ENCODE measurements at places on chromosomes 2 and 18.
A peak's percentile ranks its signal among the peaks of the same experiment; 100 is the strongest.

DNA sequence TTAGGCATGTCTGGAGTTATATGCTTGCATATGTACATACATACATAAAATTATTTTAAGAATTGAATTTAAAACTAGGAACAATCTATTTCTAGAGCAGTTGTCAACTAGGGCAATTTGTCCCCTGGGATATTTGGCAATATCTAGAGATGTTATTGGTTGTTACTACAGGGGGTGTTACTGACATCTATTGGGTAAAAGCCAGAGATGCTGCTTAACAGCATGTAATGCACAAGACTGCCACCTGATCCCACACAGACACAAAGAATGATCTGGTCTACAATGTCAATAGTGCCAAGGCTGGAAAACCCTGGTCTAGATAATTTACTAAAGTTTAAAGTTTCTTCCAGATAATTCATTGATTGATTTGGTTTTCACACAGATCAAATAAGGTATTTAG is 185.3 kb downstream of the NYAP2 start:
- DNase-seq: no peak

DNA sequence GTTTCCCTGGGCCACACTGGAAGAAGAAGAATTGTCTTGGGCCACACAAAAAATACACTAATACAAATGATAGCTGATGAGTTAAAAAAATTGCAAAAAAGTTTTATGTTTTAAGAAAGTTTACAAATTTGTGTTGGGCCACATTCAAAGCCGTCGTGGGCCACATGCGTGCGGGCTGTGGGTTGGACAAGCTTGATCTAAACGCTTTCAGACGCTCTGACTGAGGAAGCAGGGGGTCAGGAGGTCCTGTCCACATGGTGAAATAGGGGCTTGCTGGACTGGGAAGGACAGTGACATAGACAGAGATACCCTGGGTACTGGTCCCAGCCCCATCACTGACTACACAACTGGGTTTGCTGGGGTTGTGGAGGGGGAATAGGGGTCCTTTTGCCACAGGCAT is 86.4 kb downstream of the LOXHD1 start:
- DNase-seq: no peak

DNA sequence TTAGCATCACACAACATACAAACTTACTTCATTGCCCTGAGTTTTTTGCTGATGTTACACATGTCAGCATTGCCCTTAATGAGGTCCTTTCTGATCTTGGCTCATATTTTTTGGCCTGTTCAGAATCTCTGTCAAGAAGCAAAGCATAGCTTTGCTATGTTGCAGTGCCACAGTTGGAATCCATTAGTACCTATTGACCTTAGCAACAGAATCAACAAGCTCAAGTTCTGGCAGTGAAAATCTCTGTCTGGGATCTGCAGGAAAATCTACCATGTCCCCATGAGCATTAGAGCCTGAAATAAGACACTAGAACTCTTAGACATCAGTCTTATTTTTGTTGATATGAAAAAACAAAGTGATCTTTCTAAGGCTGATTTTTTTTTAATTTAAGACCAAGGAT is 105.6 kb upstream of the FHL2 start:
- DNase-seq: peak; percentile 34

DNA sequence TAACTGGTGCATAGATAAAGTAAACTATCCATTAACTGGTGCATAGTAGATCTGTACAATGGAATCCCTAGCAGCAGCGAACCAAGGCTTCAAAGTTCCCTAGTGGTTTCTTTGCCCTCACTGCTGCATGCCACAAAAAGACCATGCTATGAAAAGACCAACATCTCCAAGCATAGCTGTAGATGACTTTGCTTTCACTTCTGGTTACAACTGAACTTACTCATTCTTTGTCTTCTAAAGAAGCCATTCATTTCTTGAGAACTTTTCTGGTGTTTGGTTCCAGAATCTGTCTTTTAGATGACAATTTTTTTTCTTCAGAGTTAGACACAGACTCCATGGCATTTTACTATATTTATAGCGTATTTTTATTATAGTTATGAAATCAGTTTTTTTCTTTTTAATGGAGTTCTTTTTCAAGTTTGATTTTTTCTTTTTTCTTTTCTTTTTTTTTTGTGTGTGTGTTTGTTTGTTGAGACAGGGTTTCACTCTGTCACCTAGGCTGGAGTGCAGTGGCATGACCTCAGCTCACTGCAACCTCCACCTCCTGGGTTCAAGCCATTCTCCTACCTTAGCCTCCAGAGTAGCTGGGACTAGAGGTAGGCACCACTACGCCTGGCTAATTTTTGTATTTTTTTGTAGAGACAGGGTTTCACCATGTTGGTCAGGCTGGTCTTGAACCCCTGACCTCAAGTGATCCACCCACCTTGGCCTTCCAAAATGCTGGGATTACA is 63.6 kb downstream of the SLC35F5 start:
- DNase-seq: no peak

DNA sequence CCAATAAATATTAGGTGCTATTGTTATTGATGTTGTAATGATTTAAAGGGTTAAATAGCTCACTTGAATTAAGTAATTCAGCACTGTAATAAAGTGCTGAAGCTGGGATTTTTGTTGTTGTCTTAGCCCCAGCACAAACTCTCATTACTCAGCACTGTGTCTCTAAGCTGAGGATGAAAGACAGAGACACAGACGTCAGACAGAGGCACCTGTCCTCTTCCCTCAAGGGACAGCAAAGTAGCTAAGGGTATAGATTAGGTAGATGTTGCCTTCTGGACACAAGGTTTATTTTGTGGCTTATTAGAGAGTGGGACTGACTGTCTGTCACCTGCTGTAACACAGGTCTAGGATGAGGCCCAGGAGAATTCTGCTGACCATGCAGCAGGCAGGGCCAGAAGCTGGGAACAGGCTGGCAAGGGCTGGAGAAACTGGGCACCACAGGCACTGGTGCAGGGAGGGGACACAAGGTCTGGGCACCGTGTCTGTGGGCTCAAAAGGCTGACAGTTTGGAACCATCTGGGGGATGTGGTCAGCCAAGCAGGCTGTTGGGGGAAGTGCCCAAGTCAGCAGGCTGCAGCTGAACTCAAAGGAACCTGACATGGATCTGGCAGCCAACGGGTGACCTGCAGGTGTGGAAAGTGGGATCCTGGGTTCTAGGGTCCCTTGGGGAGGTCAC is 20.0 kb upstream of the PTPN4 start:
- no peak for DNase-seq

GRCh38 chr2:112084689-112085374 is 29.8 kb downstream of the TMEM87B start:
- DNase-seq: no peak

DNA sequence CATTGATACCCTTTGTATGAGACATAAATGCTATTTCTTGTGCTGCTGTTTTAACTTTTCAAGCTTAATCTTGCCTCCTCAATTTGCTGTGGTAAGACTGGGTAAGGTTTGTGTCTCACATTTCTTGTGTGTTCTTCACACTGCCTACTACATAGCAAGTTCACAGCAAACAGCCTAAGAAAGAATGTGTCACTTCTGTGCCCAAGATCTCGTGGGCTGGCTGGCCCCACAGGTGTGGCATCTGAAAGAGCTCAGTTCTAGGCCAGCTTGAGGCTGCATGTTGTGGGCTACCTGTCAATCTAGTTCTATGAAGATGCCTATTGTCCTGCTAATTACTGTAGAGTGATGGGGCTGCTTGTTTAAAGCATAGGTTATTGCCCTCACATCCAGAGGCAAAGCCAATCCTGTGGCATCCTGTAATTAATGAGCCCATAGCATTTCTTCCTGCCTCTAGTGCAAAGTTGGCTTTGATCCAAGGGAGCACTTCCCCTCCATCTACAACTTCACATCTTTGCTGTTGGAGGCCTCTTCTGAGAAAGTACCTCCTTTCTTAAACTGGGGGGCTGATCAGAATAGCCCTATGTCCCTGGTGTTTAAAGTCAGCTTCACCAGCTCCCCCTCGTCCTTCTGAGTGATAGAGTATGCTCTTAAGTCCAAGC is 40.9 kb upstream of the ASPRV1 start:
- DNase-seq: no peak

- no peak for DNase-seq
Measured at GRCh38 chr18:8620845-8621244, 11.6 kb downstream of the RAB12 start.

- DNase-seq: no peak
Measured at GRCh38 chr2:137507237-137507636, 457.0 kb upstream of the HNMT start.

GRCh38 chr2:118003396-118003824 is 10.5 kb downstream of the CCDC93 start:
- DNase-seq: peak; percentile 58

DNA sequence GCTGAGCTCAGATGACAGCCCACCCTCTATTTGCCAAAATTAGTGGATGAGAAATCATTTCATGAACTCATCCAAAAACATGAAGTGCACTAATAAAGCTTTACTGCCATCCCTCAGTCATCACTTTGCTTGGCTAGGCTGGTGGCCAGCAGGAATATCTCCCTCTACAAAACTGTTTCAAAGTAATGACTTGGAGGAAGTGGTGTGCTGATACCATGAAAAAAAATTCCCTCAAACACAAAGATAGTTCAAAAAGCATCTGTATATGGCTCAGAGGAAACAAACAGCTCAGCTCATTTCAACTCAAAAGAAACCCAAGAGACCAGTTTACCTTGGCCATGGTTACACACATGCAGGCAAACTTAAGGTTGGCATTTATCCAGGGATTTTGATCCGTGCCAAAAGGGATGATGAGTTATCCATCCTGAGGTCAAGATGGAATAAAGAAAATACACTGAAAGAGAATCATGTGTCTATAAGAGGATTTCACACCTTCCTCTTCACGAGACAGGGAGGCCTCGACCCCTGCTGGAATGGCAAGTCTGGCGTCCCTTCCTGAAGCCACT is 18.4 kb upstream of the WIPF1 start:
- DNase-seq: peak; percentile 73

- no peak for DNase-seq
Measured at GRCh38 chr2:85712849-85713612, 18.9 kb downstream of the GNLY start.

GRCh38 chr2:43005245-43005974 is 213.0 kb upstream of the HAAO start:
- DNase-seq: no peak

DNA sequence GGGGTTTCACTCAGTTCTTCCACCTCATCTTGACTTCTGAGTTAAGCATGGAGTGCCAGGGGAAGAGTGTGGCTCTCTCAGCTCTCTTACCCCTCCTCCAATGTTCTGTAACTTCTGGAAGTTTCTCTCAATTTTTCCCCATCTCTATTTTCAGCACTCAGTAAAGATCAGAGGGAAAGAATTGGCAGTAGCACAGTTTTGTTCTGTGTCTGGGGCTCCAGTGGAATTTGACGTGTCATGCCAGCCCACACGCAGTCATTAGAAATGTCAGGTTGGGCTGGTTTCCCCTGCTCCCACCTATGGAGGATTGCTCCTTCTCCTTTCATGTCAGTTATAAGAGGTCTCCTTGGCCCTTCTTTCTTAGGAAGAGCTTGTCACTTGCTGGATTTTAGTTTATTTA is 104.6 kb upstream of the COL3A1 start:
- DNase-seq: no peak
